ENCODE measurements at places on chromosomes 2 and 18.

DNA sequence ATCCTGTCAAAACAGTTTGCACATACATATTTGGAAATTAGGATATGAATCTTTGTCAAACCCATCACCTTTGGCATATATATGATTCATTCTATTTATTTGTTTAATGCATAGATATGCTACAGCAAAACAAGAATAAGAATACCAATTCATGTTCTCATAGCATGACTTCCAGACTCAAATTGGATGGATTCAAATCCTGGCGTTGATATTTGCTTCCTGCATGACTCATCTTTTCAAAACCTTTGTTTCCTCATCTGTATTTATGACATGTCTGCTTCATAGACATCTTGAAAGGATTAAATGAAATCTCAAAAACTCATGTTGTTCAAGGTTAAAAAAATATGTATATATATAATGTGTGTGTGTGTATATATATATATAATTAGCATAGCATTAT is 261.3 kb downstream of the MBD5 start:
- DNase-seq, result no peak

DNA sequence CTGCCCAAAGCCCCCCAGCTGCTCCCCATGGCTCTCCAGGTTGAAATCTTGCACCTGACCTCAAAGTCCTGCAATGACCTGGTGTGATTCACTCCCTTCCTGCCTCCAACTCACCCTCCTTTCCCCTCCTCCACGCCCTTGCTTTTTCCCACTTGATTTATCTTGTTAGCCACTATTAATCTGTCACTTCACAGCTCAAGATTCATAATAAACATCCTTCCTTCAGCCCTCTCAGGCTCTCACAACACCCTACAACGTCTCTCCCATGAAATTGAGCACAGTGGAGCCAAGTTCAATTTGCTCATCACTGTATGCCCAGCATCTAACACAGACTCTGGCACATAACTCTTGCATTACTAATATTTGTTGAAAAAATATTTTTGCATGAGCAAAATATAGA is 85.6 kb upstream of the SLC35G4 start:
- DNase-seq, result no peak

DNA sequence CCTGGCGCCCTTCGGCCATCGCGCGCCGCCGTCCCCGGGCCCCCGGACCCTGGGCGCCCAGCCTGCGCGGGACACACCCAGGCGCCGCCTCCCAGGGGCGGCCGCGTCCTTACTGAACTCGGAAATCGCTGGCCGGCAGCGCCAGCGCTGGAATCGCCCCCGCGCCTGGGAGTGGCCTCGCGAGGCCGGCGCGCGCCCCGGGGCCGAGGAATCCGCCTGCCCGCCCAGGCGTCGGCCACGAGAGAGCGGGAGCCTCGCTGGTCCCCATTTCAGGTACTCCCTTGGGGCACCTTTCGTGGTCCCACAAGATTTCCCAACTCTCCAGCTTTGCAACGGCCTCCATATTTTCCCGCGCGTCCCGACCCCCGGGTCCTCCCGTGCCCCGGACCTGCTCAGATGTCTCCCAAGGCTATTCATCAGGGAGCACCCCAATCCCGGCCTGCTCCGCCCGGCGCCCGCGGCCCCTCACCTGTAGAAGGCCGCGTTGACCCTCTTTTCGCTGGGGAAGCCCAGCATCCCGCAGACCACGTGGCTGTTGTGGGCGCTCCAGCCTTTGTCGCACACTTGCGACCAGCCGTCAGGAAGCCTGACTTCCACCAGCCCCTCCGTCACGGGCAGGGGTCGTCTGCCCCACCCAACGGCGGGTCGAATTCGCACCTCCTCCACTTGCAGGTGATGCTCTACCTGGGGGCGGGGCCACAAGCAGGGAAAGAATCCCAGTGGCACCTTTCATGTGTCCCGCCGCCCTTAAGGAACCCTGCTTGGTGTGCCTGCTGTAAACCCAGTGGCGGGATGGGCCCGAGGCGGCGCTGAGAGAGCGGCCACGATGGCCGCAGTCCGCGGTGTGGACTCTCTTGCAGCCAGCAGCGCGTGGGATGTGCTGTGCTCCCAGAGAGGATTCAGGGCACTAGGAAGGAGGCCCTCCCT is 4.6 kb downstream of the LOXL3 start:
- DNase-seq, result no peak

GRCh38 chr2:215931256-215931903 is 82.0 kb downstream of the MREG start:
- DNase-seq, result peak; percentile 37

- DNase-seq, result no peak
Measured at GRCh38 chr18:75218065-75218923, 7.7 kb downstream of the TSHZ1 start.

- no peak for DNase-seq
Measured at GRCh38 chr2:165112133-165112573, 91.7 kb downstream of the SCN3A start.

GRCh38 chr2:9071032-9071431 is 67.5 kb upstream of the MBOAT2 start:
- peak; percentile 8 for DNase-seq

- no peak for DNase-seq
Measured at GRCh38 chr18:23626451-23627279, 36.0 kb downstream of the ANKRD29 start.

DNA sequence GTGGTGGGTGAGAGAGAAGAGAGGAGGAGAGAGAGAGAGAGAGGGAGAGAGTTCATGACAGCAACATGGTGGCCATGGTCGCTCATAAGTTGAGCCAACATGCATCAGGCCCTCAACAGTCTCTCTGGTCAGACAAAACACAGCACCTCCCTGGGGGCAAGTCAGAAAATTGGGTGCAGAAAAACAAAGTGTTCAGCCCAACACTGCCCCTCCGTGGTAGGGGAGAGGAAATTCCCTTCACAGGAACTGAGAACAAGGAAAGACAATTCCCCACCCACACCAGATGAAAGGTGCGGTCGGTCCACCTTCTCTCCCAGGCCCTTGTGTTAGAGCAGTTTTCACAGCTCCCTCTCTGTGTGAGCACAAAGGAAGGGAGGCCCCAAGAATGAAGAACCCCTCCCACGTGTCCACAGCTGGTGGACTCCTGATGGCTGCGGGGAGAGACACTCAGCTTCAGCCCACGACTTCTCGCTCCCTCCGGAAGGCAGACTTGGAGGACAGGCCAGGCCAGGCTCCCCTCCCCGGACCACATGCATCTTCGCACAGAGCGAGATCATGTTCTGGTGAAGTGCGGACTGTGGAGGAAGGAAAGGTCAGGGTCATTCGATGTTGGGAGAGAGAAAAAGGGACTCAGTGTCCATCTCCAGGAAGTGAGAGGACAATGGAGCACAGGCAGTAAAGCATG is 181.7 kb downstream of the ANAPC1 start:
- DNase-seq, result peak; percentile 45

DNA sequence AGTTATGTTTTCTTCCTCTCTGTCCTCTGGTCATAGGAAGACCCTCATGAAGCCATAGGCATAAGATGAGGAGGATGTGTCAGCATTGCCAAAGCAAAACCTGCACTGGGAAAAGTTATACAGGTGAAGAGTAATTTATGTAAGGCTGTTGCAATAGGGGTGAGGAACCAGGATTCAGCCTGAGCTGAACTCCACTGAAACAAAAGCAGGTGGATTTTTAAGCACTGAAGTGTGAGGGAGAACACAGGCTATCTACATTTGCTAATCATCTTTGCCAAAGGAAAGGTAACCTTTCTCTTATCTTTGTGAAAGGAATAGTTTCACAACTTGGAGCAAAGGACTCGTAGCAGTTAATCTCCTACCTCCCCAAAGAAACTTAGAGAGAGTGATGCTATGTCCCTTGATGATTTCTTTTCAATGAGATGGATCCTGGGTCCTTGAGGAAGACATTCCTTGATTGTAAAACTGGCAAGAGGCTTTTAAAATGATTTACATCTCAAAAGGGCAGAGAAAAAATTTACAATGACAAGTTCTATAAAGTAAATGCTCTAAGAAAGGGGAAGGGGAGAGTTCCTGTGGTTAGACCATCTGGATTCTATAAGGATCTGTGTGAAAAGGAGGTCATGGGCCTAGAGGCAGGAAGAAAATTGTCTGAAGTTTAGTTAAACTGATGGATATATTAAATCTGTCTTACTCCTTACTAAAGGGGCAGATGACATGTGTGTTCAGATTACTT is 385.4 kb upstream of the CDH7 start:
- no peak for DNase-seq

DNA sequence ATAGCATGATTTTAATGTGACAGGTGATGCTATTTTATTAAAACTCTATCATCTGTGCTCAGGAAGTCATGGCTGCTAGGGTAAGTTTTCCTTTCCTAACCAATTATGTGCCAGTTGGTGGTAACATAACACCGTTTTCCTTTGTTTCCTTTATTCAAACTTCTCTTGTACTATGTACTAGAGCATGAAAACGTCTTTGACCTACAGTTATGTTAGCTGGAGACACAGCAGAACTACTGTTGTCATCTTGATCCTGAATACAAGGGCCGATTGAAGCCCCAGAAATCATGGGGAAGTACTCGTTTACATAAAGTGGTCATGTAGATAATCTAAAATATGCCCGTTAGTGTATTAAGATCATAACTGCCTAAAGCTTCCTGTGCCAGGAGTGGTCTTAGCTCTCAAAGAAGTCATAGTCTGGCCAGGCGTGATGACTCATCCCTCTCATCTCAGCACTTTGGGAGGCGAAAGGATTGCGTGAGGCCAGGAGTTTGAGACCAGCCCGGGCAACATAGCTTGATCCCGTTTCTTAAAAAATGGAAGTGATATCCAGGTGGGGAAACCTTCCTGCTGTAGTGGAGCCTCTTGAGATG is 20.5 kb downstream of the NEDD4L start:
- DNase-seq, result no peak

DNA sequence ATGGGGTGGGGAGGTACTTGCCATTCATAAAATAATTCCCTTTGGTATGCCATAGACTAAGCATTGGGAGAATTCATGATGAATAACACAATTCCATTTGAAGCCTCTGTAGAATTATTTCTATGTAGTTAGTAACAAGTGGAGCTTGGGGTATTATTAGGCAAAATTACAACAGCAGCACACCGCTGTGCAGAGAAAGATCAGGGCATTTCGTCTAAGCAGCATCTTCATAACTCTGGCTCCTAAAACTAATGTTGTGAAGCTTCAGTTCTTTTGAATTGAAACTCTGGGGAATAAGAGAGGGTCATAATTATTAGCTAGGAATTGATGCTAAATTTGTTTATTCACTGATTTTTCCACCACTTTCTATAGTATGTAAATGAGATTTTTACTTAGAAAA is 630.7 kb downstream of the DCC start:
- DNase-seq, result no peak

GRCh38 chr2:11983870-11984269 is 237.4 kb downstream of the LPIN1 start:
- DNase-seq, result no peak

GRCh38 chr18:29156531-29156930 is 979.6 kb upstream of the CDH2 start:
- no peak for DNase-seq

- DNase-seq, result no peak
Measured at GRCh38 chr2:201966691-201967438, 66.8 kb upstream of the FZD7 start.

GRCh38 chr2:130735200-130735599 is 6.3 kb downstream of the GPR148 start:
- DNase-seq, result no peak

GRCh38 chr2:126921066-126921465 is 22.4 kb downstream of the TEX51 start:
- no peak for DNase-seq

- DNase-seq, result no peak
Measured at GRCh38 chr2:186751790-186752189, 57.9 kb downstream of the FAM171B start.

GRCh38 chr2:36748166-36748565 is 51.7 kb downstream of the VIT start:
- DNase-seq, result no peak

GRCh38 chr2:207156451-207157161 is 9.1 kb downstream of the KLF7 start:
- DNase-seq, result no peak

DNA sequence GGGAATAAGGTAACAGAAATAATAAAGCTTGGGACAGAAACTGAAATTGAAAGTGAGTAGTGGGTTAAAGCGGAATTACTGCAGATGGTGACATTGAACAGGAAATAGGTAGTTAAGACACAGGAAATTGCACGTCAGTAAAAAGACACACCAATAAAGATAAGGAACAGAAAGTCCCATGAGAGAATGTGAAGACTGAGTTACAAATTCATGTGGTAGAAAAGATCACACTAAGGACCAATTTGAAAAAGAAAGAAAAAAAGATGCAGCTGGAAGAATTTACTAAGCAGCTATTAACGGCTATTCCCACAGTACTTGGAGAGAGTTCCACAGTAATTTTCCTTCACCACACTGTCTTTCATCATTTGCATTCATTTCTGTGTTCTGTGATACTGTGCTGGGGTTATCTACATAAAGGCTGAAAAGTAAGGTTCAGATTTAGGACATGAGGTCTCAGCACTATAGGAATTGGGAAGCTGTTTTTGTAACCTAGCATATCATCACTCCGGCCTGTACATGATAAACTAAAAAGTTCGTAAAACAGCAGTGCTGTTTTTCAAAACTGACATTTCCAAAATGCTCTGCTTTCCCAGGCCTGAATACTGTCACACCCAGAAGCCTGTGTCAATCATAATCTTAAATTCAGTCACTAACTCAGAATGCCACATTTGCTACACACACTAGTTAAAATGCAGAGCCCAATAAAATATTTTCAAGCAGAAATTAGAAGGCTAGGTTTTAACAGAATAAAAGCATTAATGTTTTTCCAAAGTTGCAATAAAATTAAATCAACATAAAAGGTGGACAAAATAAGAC is 42.9 kb downstream of the SRBD1 start:
- no peak for DNase-seq

GRCh38 chr2:158493458-158493857 is 36.7 kb downstream of the PKP4 start:
- DNase-seq, result no peak

- no peak for DNase-seq
Measured at GRCh38 chr18:61842146-61842545, 50.7 kb downstream of the RNF152 start.

DNA sequence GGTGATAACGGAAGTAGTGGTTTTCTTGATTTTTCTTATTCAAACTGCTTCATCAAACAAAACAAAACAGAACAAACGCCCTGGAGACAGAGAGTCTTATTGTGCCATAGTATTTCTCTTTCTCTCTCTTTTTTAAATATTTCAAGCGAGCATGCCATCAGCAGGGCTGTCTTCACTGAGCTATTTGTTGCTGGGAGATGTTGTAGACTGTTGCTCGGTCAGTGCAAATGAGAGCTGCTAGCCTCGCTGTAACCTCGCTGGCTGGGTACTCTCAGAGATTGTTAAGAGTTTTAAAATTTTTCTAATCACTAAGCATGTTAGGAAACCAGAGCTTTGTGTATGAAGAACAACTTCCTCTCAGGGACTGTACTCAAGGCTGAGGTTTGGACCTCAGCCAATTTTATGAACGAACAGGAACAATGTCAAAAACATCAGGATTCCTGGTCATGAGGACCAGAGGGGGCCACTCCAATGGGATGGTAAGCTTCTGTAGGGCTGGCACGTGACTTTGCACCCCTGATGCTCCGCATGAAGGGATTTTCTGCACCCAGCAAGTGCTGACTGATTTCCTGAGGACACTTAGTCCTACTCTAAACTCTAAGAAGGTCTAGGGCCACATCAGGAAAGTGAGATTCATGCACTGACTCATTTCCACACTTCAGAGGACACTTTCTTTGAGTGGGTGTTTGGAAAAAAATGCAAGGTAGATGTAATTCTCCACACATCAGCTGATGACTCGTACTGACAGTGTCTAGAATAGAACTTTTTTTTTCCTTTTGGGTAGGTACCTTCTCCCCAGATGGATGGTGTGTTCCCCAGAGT is 59.8 kb upstream of the IL1R1 start:
- DNase-seq, result peak; percentile 36

GRCh38 chr2:235746257-235746934 is 252.6 kb downstream of the AGAP1 start:
- peak; percentile 27 for DNase-seq

Data from activated T-cell treated with anti-CD3 and anti-CD28 coated beads for 48 hours (primary cell).